Tibial artery (tissue), 4 donors: ENCODE measurements at places on chromosomes 12 and 14.

DNA sequence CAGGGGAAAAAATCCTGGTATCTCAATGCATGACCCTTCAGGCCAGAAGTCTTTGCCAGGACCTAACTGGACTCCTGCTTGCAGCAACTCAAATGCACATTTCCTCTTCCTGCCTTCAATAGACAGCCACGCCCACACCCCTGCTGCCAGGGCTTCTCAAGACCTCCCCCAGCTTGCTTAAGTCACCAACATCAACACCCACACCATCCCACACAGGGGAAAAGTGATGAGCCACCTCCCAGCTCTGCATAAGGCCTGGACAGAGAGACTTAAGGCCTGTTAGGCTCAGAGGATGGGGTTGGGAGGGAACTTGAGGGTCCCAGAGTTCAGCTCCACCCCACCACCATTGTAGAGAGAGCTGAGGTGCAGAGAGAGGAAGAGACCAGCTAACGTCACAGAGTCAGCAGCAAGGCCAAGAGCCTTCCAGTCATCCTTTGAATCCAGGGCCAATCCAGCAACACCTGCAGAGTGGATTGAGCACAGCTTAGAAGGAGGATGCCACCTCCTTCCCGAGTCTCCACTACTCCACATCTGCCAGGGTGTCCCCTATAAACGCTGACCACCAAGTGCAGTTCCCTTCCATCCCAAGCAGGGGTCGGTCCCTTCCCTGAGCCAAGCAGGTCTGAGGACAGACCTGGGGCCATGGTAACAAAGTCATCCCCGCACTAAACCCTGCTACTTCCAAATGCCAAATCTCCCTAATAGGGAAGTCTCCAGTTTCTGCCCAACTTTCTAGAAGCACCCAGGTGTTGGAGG lies 50.0 kb downstream of the KDM2B start:
- H3K4me3 ChIP-seq: no peak overlapping the region
- no peak overlapping the region for H3K27ac ChIP-seq
- peaks cover 25% of the 10 kb centered on the region for H3K36me3 ChIP-seq
- H3K27me3 ChIP-seq: no peaks in the 10 kb centered on the region
- DNase-seq: peak; percentile 77

GRCh38 chr12:95473231-95473883 lies 595 bp upstream of the METAP2 start:
- no peaks in the 10 kb centered on the region for H3K27me3 ChIP-seq
- no peaks in the 10 kb centered on the region for H3K4me1 ChIP-seq
- H3K36me3 ChIP-seq: peaks cover 9% of the 10 kb centered on the region
- DNase-seq: peak; percentile 51

- H3K4me3 ChIP-seq: no peak overlapping the region
- H3K36me3 ChIP-seq: no peaks in the 10 kb centered on the region
- H3K4me1 ChIP-seq: no peaks in the 10 kb centered on the region
- H3K27ac ChIP-seq: peak overlapping the region; percentile 59
- no peak for DNase-seq
- no peaks in the 10 kb centered on the region for H3K27me3 ChIP-seq
Observed at GRCh38 chr12:24997970-24998582, 49.2 kb upstream of the BCAT1 start.

- no peak for DNase-seq
- H3K36me3 ChIP-seq: no peaks in the 10 kb centered on the region
- H3K27me3 ChIP-seq: no peaks in the 10 kb centered on the region
- peaks cover 4% of the 10 kb centered on the region for H3K4me1 ChIP-seq
- no peak overlapping the region for H3K4me3 ChIP-seq
Observed at GRCh38 chr12:47184229-47184628, 104.5 kb upstream of the AMIGO2 start.

GRCh38 chr14:70254476-70254961 lies 65.8 kb upstream of the SLC8A3 start:
- DNase-seq: no peak
- H3K4me3 ChIP-seq: peak overlapping the region; percentile 35
- H3K27me3 ChIP-seq: peaks cover 40% of the 10 kb centered on the region

DNA sequence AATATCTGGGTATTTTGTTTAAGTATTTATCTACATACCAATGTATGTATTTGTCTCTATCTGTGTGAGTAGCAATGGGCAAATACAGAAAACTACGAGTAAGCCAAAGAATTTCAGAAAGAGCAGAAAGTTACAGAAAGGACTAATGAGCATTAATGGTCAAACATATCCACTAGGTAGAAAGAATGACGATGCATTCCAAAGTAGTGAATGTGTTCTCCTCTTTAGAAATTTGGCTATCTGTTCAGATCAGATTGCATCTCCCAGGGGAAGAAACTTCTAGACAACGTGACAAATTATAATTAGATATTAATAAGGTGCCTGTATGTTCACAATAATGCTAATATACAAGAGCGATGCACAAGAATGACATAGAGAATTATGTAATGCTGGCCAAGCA lies 194.5 kb upstream of the GZMB start:
- H3K36me3 ChIP-seq: no peaks in the 10 kb centered on the region
- DNase-seq: no peak
- H3K4me3 ChIP-seq: no peak overlapping the region
- H3K4me1 ChIP-seq: no peaks in the 10 kb centered on the region

GRCh38 chr14:97543221-97543620 lies 746.0 kb downstream of the VRK1 start:
- no peak overlapping the region for H3K27ac ChIP-seq
- H3K27me3 ChIP-seq: no peaks in the 10 kb centered on the region
- no peaks in the 10 kb centered on the region for H3K36me3 ChIP-seq
- H3K4me3 ChIP-seq: no peak overlapping the region
- no peaks in the 10 kb centered on the region for H3K4me1 ChIP-seq
